GM12891 (cell line): ENCODE measurements at places on chromosomes 1 and 21.

- DNase-seq: no peak
These were observed 25.7 kb upstream of the PDE9A start for GRCh38 chr21:42627527-42628289.

DNA sequence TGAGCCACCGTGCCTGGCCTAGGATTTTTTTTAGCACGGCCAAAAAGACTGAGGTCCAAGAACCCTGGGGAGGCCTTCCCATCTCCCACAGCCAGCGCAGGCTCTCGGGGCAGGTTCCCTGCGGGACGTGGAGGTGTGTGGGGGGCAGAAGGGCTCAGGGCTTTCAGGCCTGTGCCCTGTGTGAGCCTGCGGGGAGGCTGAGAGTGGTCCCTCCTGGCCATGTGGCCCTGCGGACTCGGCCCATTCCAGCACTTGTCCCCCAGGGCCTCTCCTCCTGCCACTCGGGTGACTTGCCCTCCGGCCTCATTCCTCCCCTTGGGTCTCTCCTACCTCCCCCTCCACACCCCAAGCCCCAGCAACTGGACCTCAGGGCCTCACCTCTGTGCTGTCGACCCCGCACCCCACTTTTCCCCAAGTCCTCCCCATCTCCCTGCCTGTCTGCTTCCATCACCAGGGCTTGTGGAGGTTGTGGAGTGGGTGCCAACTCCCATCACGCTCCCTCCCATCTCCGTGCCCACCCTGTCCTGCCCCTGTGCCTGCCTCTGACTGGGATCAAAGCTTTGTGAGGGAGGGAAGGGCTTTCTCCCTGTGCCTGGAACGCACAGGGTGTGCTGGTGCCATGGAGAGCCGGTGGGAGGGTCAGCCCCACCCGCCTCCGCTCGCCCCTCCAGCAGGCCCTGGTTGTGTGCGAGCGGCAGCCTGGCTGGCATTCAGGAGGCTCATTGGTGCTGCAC, 32.2 kb upstream of the DIP2A start:
- no peak for DNase-seq

DNA sequence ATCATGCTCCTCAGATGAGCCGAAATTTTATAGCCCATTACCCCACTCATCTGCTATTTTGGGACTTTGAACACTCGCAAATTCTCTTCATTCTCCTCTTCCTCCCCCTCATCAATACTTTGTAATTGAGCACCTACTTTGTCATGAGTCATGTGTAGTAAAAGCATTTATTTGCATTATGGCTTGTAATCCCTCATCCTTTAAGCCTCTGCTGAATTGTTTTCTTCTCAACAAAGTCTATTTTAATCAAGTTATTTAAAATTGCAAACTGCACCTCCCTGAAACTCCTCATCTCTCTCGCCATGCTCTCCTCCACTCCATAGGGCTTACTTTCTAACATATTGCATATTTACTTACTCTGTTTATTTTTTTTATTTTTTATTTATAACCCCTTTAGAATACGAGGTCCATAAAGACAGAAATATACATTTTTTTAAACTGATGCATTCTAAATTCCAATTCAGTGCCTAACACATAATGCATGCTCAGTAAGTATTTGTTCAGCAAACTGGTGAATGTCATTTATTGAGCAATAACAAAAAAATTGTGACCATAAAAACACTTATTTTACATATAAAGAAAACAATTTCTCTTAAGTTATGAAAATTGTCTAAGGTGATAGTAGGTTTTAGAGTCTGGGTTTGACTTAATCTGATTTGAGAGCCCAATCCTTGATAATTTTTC, 161.7 kb downstream of the FASLG start:
- DNase-seq: no peak

GRCh38 chr1:68197461-68197860, 34.9 kb downstream of the WLS start:
- no peak for DNase-seq

DNA sequence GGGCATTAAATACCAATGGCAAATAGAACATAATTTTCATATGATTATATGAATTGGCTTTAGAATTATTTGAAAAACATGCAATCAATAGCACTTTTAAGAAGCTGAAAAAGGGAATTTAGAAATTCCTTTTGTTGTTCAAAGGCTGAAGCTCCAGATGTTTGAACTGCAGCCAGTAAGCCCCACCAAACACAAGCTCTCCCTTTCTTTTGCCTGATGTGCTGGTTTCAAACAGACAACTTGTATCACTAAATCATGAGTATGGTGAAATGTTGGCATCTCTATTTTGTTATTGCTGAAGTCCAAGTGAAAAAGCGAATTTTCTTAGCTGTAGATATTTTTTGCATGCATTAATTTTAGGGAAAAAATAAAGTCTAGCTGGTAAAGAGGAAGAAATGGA, 27.5 kb upstream of the NCAM2 start:
- no peak for DNase-seq

- DNase-seq: no peak
These were observed 1.4 kb downstream of the CITED4 start for GRCh38 chr1:40860706-40861223.

- DNase-seq: no peak
These were observed 40.0 kb upstream of the DPH5 start for GRCh38 chr1:101065575-101065974.

GRCh38 chr1:201050515-201051277, 27.2 kb upstream of the KIF21B start:
- no peak for DNase-seq

- DNase-seq: no peak
These were observed 738.5 kb upstream of the CHRM3 start for GRCh38 chr1:238647877-238648276.

- no peak for DNase-seq
These were observed 31.7 kb downstream of the SKI start for GRCh38 chr1:2259668-2260402.

DNA sequence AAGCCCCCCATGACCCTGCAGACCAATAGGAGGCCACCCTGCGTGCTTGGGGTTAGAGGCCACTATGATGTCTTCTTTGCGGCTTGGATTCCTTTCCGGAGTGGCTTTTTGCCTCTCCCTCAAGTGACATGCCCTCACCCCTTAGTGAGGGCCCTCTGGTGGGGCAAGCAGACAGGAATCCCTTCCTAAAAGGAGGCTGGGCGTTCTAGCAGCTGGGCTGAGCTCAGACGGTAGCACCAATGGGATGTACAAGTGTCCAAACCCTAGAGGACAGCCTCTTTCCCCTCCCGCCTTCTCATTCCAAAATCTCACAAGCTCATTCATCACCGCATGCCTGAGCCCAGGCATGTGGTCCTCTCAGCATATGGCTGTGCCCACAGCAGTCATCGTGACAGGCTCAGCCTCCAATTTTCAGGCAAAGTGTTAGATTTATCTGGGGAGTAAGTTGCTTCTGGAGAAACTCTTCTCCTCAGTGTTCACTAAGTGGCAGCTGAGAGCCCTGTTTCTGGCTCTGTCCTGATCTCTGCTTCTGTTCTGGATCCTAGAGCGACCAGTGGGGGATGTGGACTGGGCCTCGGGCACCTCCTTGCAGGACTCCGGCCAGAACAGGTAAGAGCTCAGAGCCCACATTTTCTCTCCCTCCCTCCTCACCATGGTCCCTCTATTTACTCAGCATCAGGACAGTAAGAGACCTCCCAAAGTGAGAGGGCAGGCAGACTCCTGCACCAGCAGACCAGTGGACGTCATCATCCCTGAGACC, 4.8 kb downstream of the KIAA1614 start:
- DNase-seq: no peak

DNA sequence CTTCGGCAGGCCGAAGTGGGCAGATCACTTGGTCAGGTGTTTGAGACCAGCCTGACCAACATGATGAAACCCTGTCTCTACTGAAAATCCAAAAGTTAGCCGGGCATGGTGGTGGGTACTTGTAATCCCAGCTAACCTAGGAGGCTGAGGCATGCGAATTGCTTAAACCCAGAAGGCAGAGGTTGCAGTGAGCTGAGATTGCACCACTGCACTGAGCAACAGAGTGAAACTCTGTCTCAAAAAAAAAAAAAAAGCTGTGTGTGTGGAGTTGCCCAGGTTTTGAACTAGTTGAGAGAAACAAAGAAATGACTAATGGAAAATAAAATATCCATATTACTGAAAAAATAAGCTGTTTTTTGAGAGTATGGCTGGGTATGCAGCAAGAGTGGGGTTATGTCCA, 100.2 kb downstream of the GTF2B start:
- DNase-seq: no peak

- no peak for DNase-seq
These were observed 113.0 kb downstream of the GLIS1 start for GRCh38 chr1:53625766-53626520.

DNA sequence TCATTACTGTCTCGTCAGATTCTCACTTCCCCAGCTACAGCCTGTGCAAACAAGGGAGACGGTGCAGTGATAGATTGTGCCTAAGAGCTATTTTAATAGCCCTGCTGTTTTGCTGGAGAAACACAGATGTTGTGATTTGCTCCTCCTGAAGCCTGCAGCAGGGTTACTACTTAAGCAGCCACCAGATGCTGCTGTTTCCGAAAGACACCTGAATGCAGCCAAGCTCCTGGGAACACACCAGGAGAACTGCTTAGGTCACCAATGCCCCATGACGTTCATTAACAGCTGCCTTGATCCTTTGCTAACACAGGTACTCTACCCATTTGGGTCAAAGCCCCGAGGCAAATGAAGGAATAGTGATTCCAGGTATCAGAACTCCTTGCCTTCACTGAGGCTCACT, 411.8 kb upstream of the DAB1 start:
- DNase-seq: no peak

- DNase-seq: no peak
These were observed 41.6 kb downstream of the MATN1 start for GRCh38 chr1:30681782-30682181.

GRCh38 chr1:153474347-153474746, 13.9 kb upstream of the S100A7 start:
- no peak for DNase-seq

DNA sequence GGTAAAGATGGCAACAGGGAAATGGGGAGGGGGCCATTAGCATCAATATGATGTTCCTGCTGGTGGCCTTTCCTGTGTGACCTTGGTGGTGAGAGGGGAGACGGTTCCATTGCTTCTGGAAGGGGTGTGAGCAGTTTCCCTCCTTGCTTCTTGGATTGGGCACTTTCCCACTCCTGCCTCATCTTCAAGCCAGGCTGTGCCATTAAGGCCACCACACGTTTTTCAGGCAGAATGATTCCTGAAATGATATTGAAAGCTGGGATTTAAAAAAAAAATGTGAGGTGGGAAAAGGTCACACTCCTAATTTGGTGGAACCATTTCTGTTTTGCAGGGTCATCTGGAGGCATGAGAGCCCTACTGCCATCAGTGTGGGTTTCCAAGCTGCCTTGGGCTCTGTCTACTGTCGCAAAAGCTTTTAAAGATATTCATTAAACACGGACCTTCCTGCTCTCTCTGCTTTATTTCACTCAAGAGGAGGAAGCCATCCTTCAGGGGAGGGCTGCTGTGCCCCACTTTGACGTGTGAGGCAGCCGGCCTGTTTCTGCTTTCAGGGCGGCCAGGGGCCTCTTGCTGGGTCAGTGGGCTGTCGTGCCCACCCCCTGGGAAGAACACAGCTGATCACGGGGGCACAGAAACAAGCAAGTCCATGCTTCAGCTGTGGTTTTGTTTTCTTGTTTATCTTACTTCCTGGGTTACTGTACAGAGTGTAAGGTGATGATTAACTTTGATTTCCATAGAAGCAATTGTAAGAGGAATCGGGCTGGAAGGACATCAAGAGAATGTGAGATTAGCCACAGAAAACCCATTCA, 8.0 kb downstream of the RIIAD1 start:
- DNase-seq: no peak

- no peak for DNase-seq
These were observed 30.1 kb upstream of the DNAJC6 start for GRCh38 chr1:65279070-65279779.

GRCh38 chr1:166785987-166786386, 53.3 kb upstream of the POGK start:
- no peak for DNase-seq

GRCh38 chr1:234149217-234149616, 224.0 kb upstream of the COA6 start:
- no peak for DNase-seq

GRCh38 chr1:115545791-115546733, 95.7 kb upstream of the VANGL1 start:
- DNase-seq: no peak

DNA sequence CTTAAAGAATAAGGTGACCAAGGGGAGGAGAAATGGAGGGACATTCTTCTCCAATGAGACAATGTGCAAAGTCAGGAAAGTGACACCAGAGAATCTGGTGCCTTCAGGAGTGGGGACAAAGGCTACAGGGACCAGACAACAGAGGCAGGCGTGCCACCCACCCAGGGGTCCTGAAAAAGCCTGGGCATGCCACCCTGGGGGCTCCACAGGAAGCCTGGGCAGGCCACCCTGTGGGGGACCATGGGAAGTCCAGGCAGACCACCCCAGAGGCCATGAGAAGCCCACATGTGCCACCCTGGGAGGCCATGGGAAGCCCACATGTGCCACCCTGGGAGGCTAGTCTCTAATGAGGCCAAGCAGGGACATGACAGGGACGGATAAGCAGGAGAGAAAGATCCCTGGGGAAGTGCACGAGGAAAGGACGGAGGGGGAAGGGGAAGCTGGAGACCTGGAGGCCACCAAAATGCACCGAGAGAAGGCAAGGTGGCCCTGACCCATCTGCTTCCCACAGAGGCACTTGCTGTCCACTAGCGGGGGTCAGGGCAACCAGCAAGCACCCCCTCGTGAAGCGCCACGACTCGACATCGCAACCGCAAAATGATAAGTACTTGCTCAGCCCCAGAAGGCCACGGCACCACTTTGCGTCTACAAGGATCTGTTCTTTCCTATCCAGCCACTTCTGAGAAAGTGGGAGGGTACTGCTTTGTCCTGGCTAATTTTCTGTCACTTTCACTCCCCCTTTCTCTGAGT, 7.2 kb upstream of the PDE9A start:
- no peak for DNase-seq

DNA sequence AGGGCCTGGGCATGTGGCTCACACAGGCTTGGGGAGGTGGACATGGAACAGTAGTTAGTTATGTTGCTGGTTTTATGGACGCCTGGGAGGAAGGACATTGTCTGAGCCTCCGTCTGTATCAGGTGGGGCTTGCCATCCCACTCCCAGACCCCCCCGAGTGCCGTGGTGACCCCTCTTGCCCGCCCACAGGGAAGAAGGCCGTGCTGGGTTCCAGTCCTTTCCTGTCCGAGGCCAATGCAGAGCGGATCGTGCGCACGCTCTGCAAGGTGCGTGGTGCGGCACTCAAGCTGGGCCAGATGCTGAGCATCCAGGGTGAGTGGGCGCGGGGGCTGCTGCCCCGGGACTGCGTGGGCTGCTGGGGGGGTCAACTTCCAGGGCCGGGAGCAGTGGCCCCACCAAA, 41.7 kb downstream of the COQ8A start:
- no peak for DNase-seq

GRCh38 chr21:37582590-37582989, 216.0 kb downstream of the DYRK1A start:
- DNase-seq: no peak

- no peak for DNase-seq
These were observed 142.5 kb downstream of the HS2ST1 start for GRCh38 chr1:87056974-87057373.

DNA sequence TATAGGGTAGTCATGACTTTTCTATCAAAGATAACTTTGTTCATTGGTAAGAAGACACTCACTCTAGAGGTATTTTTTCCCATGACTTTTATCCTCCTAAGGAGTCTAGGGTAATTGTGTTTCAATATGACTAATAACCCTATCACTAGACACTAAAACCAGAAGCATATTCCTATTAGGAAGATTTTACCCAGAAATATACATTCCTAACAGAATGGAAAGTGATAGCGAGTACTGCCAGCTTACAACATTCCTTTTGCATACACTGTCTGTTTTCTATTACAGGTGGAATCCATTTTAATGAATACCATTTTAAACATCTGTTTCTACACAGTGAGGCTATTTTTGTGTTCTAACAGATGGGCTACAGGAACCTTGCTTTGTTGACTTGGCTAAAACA, 31.4 kb upstream of the C1orf185 start:
- DNase-seq: no peak
